ENCODE measurements at places on chromosomes 1 and 21.

DNA sequence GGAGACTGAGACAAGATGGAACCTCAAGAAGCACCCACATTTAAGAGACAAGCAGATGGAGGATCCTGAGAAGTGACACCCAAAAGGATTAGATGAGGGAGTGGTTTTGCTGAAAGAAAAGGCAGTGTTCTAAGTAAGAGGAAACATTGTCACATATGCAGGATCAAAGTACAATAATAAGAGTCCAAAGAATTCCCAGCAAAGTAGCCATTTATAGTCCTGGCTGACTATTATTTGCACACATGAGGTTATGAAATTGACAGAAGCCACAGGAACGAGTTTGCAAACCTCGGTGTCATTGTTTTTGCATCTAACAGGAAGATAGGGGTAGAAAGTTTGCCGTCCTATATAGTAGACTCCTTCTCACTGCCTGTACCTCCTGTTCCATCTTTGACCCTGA, 41.3 kb downstream of the CHRM3 start:
- DNase-seq, result no peak

- DNase-seq, result no peak
Observed at GRCh38 chr1:91053630-91054029, 31.8 kb upstream of the ZNF644 start.

- DNase-seq, result peak; percentile 14
Observed at GRCh38 chr1:3610527-3611169, 660 bp downstream of the MEGF6 start.

DNA sequence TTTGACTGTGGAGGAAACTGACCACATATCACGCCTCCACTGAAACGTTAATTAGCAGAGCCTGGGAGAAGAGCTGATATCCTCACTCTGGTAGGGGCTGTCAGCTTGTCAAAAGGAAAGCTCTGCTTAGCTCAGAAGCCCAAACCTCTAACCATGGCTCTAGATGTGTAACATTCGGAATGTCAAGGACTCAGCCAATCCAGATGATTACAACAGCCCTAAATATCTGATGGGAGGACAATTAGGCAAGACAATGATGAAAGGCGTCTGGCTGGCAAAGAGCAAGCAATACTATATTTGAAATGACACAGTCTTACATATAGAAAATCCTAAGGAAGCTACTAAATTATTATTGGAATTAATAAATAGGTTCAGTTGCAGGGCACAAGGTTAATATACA, 45.7 kb upstream of the COX20 start:
- no peak for DNase-seq

DNA sequence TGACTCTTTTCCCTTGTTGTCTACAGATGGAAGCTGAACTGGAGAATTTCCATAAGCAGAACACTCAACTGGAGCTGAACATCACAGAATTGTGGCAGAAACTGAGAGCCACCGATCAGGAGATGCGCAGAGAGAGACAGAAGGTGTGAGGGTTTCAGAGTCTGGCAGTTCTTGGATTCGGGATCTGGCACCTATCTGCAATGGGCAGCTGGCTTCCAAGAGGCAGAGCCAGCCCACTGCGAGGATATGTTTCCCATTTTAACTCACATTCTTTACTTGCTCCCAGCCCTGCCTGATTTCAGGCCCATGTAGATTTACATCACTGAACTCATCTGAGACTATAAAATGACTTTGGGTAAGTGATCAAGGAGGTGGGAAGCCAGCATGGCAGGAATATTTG, 37.3 kb upstream of the TMEM125 start:
- DNase-seq, result no peak

- DNase-seq, result no peak
Observed at GRCh38 chr21:15057285-15057684, 7.5 kb downstream of the NRIP1 start.

GRCh38 chr1:30257742-30258380, 465.5 kb downstream of the MATN1 start:
- DNase-seq, result no peak

GRCh38 chr1:229107304-229107815, 163.6 kb upstream of the RAB4A start:
- DNase-seq, result no peak

DNA sequence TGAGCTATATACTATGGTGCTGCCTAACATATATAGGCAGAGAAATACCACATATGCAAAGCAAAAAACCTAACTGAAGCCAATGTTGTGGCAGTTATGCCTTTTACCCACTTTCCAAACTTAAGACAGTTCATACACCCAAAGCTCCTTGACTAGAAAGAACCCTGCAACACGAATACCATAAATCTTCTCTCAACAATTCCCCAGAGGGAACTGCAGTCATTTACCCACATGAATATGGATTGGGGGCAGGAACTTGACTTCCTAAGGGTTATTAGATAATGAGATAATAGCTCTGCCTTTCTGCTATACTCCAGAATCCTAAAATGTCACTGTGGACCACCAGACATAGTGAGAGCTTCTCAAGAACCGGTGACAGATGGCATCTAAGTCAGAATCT, 2.9 kb upstream of the ASPM start:
- no peak for DNase-seq

Measured in NCI-H1105 (cell line).